GM12892 (cell line): ENCODE measurements at places on chromosomes 1 and 21.

GRCh38 chr1:220818421-220819173 is 31.9 kb downstream of the MTARC1 start:
- no peak for DNase-seq

DNA sequence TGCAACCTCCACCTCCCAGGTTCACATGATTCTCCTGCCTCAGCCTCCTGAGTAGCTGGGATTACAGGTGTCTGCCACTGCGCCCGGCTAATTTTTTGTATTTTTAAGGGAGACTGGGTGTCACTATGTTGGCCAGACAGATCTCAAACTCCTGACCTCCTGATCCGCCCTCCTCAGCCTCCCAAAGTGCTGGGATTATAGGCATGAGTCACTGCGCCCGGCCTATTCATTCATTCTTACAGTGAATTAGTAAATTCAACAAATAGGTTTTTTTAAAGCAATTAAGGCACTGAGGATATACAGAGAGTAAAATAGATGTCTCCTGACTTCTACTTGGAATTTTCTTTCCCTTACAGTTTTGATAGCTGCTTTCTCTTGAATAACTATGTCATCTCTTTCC is 43.5 kb downstream of the CDC42 start:
- no peak for DNase-seq

DNA sequence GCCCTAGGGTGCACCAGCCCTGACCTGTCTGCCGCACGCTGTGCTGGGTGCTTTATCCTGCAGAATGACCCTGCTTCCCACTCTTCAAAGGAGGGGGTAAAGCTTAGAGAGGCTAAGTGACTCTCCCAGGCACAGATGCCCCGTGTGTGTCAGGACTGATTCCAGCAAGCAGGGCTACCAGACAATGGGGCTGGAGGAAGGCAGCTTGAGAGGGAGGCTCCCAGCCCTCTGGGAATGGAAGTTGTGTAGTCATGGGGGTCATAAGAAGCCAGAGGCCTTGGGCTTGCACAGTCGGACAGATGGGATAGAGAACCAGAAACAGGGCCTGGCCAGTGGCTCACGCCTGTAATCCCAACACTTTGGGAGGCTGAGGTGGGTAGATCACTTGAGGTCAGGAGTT is 94.1 kb upstream of the KLHDC7A start:
- no peak for DNase-seq

- no peak for DNase-seq
These were observed 111.9 kb downstream of the CAMTA1 start for GRCh38 chr1:6897138-6897537.

DNA sequence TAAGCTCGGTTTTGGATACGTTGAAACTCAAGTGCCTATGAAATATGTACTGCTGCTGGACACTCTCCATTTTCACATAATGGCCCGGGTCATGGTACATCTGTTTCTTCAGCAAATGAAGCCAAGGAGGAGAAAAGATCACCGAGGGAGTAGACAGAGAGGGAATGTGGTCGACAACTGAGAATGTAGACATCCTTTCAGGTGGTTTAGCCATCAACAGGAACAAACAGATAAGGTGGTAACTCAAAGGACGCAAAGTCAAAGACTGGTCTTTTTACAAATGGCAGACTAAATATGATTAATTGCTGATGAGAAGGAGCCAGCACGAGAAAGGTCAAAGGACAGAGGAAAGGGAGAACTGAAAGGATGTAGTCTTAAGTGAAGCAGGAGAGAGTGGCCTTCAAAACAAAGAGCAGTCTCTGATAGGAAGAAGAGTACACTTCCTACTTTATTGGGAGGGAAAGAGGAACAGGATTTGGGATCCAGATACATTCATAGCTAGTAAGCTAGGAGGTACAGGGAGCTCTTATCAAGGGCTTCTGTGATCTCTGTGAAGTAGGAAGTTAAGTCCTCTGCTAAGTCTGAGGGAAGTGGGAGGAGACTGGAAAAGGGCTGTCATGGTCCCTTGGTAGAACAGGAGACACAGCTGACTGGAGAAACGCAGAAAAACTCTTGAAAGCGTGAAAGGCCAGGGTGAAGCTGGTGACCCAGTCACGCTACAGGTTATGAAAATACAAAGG is 28.3 kb downstream of the NUP133 start:
- peak; percentile 27 for DNase-seq

- no peak for DNase-seq
These were observed 15.0 kb downstream of the PDE9A start for GRCh38 chr21:42668298-42668992.

GRCh38 chr1:212567638-212568037 is 40.9 kb upstream of the ATF3 start:
- DNase-seq, result no peak

DNA sequence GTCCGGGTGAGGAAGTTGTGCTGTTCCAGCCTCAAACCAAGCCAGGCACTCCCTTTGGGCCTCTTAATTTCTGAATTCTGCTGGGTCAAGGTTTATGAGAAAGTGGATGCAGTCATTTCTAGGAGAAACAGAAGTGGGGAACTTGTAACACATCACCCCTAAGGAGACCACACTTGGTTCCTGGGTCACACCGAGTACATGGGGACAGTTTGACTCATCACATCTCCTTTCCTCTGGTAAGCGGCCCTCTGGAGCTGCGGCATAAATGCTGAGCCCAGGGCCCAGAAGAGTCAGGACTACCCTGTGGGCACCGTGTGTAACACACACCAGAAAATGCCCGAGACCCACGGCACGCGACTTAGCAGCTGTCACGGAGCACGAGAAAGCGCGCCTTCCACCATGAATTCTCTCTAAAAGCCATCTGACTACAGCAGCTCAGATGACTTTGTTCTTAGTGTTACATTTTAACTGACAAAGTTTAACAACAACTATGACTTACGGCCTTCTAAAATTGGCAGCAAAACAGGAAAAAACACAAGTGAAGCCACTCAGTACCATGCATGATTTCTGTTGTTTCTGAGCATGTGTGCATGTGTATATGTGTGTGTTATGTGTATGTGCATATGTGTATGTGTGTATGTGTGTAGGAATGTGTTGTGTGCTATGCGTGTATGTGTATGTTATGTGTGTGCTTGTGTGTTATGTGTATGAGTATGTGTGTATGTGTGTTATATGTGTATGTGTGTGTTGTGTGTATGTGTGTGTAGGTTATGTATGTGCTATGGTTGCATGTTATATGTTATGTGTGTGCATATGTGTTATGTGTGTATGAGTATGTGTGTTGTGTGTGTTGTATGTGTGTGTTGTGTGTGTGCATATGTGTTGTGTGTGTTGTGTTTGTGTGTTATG is 50.8 kb downstream of the TOMM20 start:
- peak; percentile 49 for DNase-seq

DNA sequence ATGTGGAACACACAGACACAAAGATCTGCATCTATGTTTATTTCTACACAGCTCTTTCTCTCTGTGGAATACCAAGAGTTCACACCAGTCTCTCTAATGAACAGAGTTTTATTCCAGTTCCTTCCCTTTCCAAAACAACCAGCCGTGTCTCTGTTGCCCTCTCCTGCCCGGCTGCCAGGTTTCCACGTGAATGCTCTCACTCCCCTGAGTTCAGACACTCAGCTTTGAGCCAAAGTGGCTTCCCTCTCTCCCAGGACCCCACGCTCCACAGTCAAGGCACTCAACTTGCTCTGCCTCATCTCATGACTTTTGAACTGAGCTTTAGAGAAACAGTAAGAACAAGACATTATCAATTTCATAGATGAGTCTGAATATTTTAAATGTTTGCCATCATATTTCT is 488.9 kb downstream of the SMYD3 start:
- no peak for DNase-seq

DNA sequence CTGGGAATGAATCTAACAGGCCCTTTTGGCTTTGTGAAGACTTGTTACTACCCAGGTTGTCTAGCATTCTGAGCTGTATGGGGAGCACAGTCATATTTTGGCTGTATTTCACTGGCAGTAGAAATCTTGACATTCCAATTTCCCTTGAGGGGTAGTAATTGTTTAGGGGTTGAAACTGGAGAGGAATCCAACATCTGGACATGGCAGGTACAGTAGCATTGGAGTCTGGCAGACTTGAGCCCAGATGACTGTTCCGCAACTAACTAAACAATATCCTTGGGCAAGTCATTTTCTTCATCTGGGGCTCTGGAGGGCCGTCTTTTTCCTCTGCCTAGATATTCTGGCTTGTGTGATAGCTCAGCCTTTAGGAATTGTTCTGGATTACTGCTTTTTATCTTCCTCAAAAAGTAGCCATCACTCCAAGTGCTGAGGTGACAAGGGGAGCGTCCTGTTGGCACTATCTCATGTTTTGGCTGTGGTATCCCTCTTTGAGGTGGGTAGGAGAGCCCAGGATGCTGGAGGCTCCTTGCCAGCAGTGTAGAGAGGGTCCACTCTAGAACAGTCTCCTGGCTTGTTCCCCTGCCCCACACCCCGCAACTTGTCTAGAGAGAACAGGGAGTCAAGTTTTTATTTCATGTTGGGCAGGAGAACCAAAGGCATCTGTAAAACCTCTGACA is 22.7 kb upstream of the NBL1 start:
- DNase-seq, result no peak

- no peak for DNase-seq
These were observed 6.6 kb upstream of the MIIP start for GRCh38 chr1:12012560-12013316.

- DNase-seq, result no peak
These were observed 316.9 kb upstream of the VAMP3 start for GRCh38 chr1:7454052-7454815.

DNA sequence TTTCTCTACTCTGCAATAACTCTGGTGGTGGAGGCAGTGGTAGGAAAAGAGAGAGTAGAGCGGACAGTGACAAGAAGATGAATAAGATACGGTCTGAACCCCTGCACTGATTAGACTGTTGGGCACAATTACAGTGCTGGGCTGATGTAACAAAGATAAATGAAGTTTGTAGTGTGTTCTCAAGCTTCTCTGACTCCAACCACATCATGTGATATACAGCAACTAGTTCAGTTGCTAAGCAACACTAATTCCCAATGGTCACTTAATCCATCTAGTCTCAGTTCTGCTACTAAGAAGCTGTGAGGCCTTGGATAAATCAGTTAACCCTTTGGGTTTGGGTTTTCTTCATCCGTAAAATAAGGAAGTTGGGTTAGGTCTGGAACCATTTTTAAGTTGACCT is 17.3 kb downstream of the DDR2 start:
- DNase-seq, result no peak

DNA sequence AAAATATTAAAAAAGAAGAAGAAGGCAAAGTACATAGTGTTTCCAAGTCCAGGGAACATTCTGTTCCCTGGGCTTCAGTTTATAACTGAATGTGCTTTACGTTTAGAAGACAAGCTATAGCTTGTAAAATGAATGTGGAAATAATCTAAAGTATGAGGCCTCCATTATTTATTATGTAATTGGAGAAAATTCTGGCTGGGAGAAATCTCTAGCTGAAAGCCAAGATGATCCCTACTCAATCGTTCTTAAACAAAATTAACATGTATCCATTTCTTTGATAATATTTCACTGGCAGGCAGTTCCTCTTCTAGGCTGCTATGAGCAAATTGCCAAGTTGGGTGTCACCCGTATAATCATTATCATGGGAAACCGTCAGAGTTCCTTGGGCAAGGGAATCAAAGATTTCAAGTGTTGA is 52.2 kb upstream of the ETS2 start:
- no peak for DNase-seq

GRCh38 chr1:44576456-44577150 is 97.7 kb downstream of the TMEM53 start:
- DNase-seq, result no peak

GRCh38 chr1:55696181-55696754 is 481.1 kb upstream of the USP24 start:
- no peak for DNase-seq

DNA sequence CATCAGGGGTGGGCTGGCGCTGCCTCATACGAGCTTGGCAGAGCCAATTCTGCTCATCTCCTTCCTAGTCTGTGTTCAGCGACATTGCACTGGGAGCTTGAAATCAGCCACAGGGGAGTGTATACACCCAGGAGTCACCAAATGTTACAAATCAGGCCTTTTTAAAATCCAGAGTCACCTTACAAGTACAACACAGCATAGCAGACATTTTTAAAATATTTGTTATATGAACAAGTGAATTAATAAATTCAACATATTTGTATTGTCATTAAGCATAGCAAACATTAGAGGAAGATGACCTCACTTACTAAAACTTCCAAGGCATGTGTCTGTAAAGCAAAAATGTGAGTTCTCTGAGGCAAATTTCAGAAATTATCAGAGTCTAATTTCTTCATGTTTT is 210.0 kb downstream of the HLX start:
- DNase-seq, result no peak

DNA sequence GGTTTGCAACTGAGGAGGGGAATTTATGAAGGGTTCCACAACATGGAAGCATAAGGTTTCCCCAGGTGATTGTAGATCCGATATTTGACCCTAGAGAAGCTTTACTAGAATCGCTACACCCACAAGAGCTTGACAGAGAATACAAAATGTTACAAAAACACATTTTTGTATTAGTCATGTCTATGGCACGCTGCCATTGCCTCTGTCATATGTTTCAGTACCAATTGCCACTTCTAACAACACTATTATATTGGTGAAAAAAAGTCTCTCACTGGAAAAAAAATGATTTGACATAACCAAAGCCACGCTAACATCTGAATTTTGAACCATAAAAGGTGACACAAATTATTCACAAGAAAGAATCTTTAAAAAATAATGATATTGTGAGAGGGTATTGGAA is 214.5 kb downstream of the KCNT2 start:
- no peak for DNase-seq

GRCh38 chr1:50305808-50306207 is 117.4 kb downstream of the DMRTA2 start:
- no peak for DNase-seq

- DNase-seq, result no peak
These were observed 114.4 kb downstream of the CASZ1 start for GRCh38 chr1:10682108-10682445.

- DNase-seq, result no peak
These were observed 149.1 kb downstream of the OLFM3 start for GRCh38 chr1:101847626-101848025.

DNA sequence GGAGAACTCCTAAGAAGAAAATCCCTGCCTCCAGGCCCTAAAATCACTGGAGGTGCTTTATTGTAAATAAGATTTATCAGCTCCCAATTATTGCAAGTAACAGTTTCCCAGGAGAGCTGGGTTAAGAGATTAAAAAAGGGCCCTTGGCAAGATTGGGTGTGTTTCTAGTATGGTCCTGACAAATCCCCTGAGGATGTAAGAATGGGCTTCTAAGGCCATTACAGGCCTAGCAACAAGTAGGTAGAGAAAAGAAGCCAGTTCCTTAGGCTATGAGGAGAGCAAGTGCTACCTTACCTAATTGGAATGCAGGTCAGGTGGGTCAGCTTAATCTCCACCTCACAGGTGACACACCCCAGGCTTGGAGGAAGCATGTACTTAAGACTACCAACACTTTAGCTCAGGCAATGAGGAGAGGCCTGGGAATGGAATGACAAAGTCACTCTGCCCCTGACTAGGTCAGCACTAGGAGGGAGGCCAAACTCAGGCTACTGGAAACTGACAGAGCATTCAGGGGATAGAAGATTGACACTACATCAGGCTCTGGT is 6.8 kb upstream of the OTUD7B start:
- no peak for DNase-seq

DNA sequence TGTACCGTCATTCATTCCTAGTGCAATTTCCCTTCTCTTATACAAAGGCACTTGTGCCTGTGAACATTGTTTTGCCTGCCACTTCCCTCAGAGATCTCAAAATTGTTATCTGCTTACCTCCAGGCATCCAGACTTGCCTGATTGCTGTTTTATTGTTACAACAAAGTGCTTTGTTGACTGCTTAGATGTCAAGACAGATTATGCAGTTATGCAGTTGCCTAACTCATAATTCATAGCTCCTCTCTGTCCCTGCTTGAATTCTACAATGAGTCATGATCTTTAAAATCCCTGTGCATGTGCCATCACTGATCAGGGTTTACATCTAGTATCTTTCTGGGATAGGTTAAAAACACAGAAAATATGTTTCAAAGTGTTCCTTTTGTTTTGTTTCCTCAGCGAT is 24.5 kb downstream of the CXADR start:
- DNase-seq, result no peak
